CD4-positive, alpha-beta T cell (primary cell): ENCODE measurements at places on chromosomes 2 and 18. TPM values are rescaled to one million over a fixed set of nuclear protein-coding genes. Genes with fewer than 3 reads are reported as not detected.
A peak's percentile ranks its signal among the peaks of the same experiment; 100 is the strongest.

DNA sequence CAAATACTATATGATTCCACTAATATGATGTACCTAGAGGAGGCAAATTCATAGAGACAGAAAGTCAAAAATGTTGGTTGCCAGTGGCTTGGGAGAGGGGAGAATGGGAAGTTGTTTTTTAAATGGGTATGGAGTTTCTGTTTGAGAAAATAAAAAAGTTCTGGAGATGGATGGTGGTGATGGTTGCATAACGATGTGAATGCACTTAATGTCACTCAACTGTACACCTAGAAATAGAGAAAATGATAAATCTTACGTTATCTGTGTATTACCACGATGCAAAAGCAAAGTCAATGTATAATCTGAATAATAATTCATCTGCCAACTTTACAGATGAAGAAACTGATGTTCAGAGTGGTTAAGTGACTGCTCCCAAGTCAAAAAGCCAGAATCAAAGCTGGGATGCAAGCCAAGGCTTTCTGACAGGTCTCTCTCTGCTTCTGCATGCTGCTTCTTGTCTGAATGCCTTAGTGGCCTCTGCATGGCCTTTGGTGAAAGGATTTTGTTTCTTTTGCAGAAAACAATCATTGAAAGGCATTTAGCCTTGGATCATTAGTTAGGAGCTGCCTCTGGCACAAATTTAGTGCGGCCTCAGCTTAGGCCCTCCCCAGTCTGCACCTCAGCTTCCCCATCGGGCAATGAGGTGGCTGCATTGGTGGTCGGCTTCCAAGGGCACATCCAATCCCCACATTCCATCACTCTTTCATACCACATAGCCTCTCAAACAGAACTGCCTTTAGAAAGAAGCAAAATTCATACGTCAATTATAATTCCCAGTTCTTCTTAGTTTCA lies 46.5 kb upstream of the MYCN start:
- no peak for DNase-seq
- H3K36me3 ChIP-seq = no peaks in the 10 kb centered on the region
- H3K4me1 ChIP-seq = no peaks in the 10 kb centered on the region
- no peak overlapping the region for H3K27ac ChIP-seq
- no peaks in the 10 kb centered on the region for H3K27me3 ChIP-seq

DNA sequence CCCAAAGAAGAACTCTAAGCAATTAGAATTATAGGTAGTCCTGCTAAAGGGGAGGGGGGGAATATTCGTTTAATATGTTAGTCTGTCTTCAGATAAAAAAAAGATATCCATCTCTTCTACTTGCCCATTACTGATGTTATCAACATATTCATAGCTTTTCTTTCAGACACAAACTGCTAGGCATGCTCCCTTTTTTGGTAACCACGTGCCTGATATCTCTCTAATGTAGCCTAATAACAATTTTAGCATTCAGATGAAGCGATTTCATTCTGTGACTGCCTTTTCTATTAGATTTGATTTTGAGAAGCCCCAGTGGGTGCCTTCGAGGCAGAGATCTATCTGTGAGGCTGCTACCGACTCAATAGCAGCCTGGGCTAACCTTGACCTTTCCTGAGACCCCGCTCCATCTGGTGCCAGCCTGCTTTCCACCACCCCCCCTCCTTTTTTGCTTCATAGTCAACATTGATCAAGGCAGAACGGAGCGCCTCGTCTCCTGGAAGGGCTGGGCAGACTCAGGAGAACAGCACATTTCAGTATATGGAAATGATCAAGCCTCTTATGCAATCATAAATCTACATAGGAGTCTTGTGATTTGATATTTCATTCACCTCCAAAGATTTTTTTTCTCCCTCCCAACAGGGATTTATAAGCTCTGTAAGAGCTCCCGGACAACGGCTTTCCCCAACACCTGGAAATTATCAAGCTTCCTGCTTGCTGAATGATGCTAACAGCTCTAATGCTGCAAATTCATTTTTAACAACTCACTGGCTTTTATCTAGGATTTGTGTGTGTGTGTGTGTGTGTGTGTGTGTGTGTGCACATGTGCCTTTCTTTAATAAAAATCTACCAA lies 14.7 kb upstream of the BCL11A start:
- no peak overlapping the region for H3K4me3 ChIP-seq
- no peaks in the 10 kb centered on the region for H3K36me3 ChIP-seq
- no peak overlapping the region for H3K27ac ChIP-seq
- no peak for DNase-seq

- H3K4me3 ChIP-seq = peak overlapping the region; percentile 61
- DNase-seq = no peak
- no peaks in the 10 kb centered on the region for H3K27me3 ChIP-seq
- peaks cover 34% of the 10 kb centered on the region for H3K36me3 ChIP-seq
- peaks cover 12% of the 10 kb centered on the region for H3K4me1 ChIP-seq
- no peak overlapping the region for H3K27ac ChIP-seq
Measured at GRCh38 chr2:86621280-86621943, 2.3 kb downstream of the RNF103 start.

GRCh38 chr18:7541835-7542234 lies 25.3 kb upstream of the PTPRM start:
- H3K36me3 ChIP-seq = no peaks in the 10 kb centered on the region
- no peaks in the 10 kb centered on the region for H3K27me3 ChIP-seq
- no peak overlapping the region for H3K27ac ChIP-seq
- H3K4me3 ChIP-seq = no peak overlapping the region
- H3K4me1 ChIP-seq = no peaks in the 10 kb centered on the region

DNA sequence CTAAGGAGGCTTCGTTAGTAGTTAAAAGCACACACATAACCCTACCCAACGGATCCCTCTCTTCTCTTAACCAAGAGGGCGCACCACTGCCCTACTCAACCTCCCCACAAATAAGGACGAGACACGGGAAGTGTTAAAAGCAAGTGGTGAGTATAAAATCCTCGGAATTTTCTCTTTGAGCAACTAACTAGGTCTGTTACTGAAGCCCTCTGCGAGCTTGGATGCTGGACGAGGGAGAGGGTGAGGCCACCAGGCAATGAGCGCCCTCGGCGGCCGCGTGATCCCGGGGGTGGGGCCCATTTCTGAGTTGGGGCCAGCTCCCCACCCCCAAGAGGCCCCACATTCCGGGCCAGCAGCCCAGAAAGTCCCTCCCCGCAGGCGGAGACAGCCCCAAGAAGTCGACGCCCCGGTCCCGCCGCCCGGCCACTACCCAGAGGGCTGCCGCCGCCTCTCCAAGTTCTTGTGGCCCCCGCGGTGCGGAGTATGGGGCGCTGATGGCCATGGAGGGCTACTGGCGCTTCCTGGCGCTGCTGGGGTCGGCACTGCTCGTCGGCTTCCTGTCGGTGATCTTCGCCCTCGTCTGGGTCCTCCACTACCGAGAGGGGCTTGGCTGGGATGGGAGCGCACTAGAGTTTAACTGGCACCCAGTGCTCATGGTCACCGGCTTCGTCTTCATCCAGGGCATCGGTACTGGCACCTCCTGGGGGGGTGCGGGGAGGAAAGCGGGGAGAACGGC lies at the start of gene CYBRD1:
CYBRD1 (plus strand) TSS at position 423 of the 736 bp plus-strand sequence; CDS start at position 495, 72 bp downstream.
- no peak for DNase-seq
- peaks cover 21% of the 10 kb centered on the region for H3K27me3 ChIP-seq
- peaks cover 23% of the 10 kb centered on the region for H3K4me1 ChIP-seq
- no peak within 1 kb of the TSS for H3K27ac ChIP-seq
- peak within 1 kb of the TSS; percentile 47 for H3K4me3 ChIP-seq

GRCh38 chr2:212117926-212118325 lies 420.7 kb downstream of the ERBB4 start:
- H3K27ac ChIP-seq = no peak overlapping the region
- H3K4me1 ChIP-seq = no peaks in the 10 kb centered on the region
- no peak overlapping the region for H3K4me3 ChIP-seq
- H3K36me3 ChIP-seq = no peaks in the 10 kb centered on the region
- DNase-seq = no peak

DNA sequence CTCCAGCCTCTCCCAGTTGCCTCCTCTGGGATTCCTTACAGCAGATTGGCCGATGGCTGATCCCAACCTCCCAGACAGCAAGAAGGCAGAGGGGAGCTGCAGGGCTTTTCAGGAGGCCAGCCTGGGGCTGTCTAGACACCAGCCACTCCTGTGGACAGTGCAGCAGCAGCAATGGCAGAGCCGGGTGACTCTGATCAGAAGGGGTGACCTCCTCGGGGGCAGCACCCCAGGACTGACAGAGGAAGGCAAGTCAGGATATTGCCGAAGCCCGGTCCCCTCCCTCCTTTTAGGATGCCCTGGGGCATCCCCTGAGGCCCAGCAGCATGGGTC lies 84.5 kb downstream of the INHBB start:
- no peaks in the 10 kb centered on the region for H3K27me3 ChIP-seq
- no peaks in the 10 kb centered on the region for H3K4me1 ChIP-seq
- H3K27ac ChIP-seq = no peak overlapping the region
- DNase-seq = no peak

DNA sequence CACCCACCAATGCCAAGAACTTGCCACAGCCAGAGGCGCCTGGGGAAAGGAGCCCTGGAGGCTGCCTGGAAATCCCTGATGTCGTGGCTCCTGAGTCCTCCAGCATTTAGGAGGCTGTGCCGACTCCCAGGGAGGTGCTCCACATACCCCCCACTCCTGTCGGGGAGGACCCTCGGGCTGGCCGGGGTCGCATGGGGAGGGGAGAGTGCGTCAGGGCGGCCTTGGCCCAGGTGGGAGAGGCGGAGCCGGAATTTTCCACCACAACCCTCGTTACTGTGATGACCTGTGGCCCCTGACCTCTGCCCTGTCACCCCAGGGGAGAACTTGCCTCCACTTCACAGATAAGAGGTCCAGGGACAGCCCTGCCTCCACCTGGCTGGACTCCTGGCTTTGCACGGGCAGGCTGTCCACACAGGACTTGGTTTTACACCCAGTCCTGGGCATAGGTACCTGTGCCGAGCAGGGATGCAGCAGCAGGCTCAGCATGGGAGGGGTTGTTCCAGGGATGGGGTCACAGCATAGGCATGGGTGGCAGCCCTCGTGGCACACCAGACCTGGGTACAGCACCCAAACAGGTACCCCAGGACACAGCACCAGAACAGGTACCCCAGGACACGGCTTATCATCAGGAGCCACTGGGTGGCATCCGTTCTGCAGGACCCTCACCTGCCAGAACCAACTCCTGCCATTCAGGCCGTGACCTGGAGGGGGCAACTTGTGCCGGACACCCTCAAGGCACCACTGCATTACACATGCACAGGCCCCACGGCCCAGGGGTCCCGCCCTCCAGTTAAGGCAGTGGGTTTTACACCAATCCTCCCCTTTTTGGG lies 12.3 kb upstream of the AGXT start:
- H3K27ac ChIP-seq = no peak overlapping the region
- H3K4me3 ChIP-seq = no peak overlapping the region
- no peaks in the 10 kb centered on the region for H3K36me3 ChIP-seq
- no peaks in the 10 kb centered on the region for H3K27me3 ChIP-seq
- H3K4me1 ChIP-seq = no peaks in the 10 kb centered on the region

DNA sequence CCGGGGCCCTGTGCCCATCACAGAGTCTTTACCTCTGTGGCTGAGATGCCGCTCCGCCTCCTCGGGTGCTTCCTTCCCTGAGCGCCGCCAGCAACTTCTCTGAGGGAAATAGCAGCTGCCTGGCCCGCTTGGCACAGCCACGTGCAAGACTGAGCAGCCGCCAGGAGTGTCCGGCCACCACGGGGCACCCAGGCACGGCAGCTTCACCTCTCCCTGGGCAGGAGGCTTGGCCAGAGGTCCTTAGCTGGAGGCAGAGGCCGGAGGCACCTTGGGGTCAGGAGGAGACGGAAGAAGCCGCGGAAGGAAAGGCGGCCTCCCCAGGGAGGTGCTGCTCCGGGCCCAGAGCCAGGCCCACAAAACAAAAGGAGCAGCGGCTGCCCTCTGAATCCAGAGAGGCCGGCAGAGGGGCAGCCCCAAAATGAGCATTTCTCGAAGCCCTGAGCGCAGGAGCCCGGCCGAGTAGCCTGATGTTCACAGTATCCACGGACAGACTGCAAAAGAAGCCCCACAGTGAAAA lies 6.0 kb upstream of the LIMS2 start:
- DNase-seq = no peak
- H3K27me3 ChIP-seq = peaks cover 4% of the 10 kb centered on the region
- no peaks in the 10 kb centered on the region for H3K36me3 ChIP-seq
- H3K4me1 ChIP-seq = peaks cover 4% of the 10 kb centered on the region
- H3K4me3 ChIP-seq = no peak overlapping the region
- H3K27ac ChIP-seq = no peak overlapping the region

GRCh38 chr2:158782136-158782535 lies 13.0 kb upstream of the DAPL1 start:
- H3K4me3 ChIP-seq = no peak overlapping the region
- no peak for DNase-seq
- H3K27me3 ChIP-seq = no peaks in the 10 kb centered on the region
- H3K4me1 ChIP-seq = no peaks in the 10 kb centered on the region
- H3K27ac ChIP-seq = no peak overlapping the region

GRCh38 chr2:19857100-19857499 lies 44.7 kb downstream of the TTC32 start:
- no peak overlapping the region for H3K4me3 ChIP-seq
- DNase-seq = no peak
- H3K27me3 ChIP-seq = no peaks in the 10 kb centered on the region
- no peak overlapping the region for H3K27ac ChIP-seq
- no peaks in the 10 kb centered on the region for H3K4me1 ChIP-seq

DNA sequence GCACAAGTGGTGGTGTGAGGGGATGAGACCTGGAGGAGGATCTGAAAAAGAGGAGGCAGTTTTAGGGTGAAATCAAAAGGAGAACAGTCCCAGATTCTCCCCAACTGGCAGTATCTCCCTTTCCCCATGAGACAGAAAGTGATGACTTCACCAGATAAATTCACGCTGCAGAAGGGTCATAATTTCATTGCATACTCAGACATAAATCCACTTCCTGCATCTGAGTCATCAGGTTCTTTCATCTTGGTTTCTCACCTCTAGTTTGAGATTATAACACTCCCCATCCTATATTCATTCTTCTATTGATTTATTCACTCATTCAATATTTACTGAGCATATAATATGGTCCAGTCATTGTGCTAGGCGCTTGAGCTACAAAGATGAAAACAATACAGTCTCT lies 64.7 kb downstream of the CCDC148 start:
- no peaks in the 10 kb centered on the region for H3K27me3 ChIP-seq
- H3K36me3 ChIP-seq = no peaks in the 10 kb centered on the region
- H3K27ac ChIP-seq = no peak overlapping the region
- no peaks in the 10 kb centered on the region for H3K4me1 ChIP-seq
- DNase-seq = no peak

DNA sequence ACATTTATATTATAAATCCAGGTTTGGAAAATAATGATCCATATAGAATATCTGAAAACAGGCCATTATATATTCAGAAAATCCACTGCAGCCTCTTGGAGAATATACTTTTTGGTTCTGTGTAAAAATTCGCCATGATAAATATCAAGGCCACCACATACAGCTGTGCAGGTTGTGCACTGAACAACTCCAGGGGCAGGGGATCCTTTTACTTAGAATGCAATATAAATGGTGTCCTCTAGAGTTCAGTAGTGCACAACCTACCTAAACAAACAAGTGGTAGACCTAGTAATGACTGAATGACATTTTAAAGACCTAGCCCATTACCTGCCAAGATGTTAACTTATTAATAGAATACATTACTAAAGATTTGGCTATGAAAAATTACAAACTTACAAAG lies 22.4 kb downstream of the MOGAT1 start:
- no peaks in the 10 kb centered on the region for H3K27me3 ChIP-seq
- no peaks in the 10 kb centered on the region for H3K4me1 ChIP-seq
- no peak overlapping the region for H3K4me3 ChIP-seq
- H3K36me3 ChIP-seq = no peaks in the 10 kb centered on the region
- no peak overlapping the region for H3K27ac ChIP-seq

GKN2 gene
- not detected for total RNA-seq

EML6 gene
- total RNA-seq = 0.22 TPM
